ENCODE measurements at places on chromosomes 1 and 21.

DNA sequence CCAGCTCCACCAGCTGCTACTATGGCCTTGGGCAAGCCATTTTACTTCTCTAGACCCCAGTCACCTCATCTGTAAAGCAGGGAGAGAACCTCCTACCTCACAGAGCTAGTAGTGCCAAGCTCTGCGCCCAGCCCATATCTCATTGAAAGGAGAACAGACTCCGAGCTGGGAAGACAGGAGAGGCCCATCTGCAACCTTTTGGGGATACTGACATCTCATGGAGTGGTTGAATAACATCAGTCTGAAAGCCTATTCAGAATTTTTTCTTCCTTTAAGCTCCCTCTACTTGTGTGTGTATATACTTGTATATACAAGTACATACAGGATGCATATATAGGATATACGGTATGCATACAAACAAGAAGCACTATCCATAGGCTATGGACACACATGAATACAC, 279.5 kb upstream of the POU3F1 start:
- DNase-seq, result no peak

DNA sequence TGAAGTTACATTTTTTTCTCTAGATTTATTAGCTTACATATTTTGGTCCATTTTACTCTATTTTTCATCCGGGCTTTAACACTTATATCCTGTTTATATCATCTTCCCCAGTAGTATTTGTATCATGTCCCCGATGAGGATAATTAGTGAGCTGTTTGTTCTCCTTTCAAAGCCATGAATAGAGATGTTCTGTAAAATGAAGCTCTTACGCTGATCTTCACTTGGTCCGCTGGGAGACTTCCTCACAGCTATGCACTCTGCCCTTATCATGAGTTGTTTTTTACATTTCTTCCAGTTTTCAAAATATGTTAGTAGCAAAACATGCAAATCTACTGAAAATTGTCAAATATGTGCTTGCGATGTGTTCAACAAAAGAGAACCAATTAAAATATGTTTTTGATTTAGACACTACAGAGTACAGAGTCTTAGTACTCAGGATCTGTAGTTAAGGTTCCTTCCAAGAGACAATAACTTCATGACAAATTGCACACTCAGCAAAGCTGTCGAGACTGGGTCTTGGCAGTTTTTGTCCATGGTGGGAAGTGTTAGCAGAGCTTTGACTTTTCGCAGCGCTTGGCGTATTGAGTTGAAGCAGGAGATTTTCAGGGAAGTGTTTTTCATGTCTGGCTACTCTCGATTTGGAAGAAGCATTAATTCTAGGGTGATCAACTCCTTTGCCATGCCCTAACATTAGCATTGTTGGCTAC, 292.0 kb upstream of the ADAMTS5 start:
- DNase-seq, result no peak

GRCh38 chr1:22618056-22618455, 18.4 kb upstream of the C1QA start:
- no peak for DNase-seq

GRCh38 chr1:191760016-191760415, 398.2 kb upstream of the RGS18 start:
- DNase-seq, result no peak

DNA sequence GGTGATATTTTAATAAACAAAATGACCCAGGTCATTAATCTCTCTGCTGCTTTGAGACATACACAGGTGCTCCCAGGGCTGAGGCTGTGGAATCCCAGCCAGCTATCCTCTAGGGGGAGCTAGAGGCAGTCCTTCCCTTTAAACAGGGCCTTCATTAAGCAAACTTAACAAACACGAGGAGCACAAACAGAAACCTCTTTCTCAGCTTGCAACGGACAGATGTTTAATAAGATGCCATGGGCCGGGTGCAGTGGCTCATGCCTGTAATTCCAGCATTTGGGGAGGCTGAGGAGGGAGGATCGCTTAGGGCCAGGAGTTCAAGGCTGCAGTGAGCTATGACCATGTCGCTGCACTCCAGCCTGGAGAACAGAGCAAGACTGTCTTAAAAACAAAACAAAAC, 106.7 kb downstream of the HIVEP3 start:
- peak; percentile 78 for DNase-seq

- DNase-seq, result peak; percentile 64
Measured at GRCh38 chr1:223780318-223780717, 65.4 kb downstream of the TP53BP2 start.

DNA sequence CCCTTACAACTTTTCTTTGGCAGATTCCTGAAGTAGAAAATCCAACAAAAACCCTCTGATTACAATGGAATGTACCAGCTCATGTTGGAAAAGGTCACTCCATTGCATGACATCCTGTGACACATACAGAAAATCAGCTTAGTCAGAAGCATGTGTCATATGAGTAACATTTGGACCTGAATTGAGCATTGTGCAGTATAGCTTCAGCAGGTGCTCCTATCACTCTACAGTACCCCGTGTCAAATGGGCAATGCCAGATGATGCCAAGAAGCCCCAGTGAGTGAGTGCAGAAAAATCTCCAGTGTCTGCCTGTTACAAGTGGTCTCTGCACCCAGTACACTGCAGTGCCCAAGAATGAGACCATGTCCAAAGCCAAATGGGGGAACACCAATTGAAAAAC, 129.7 kb upstream of the RUNX1 start:
- no peak for DNase-seq

- DNase-seq, result no peak
Measured at GRCh38 chr1:220336391-220337031, 64.3 kb upstream of the RAB3GAP2 start.

- DNase-seq, result no peak
Measured at GRCh38 chr1:192010406-192010805, 147.9 kb upstream of the RGS18 start.

GRCh38 chr1:147738129-147738528, 22.3 kb downstream of the GJA5 start:
- no peak for DNase-seq

- DNase-seq, result no peak
Measured at GRCh38 chr1:19412654-19413053, 72.7 kb downstream of the CAPZB start.

DNA sequence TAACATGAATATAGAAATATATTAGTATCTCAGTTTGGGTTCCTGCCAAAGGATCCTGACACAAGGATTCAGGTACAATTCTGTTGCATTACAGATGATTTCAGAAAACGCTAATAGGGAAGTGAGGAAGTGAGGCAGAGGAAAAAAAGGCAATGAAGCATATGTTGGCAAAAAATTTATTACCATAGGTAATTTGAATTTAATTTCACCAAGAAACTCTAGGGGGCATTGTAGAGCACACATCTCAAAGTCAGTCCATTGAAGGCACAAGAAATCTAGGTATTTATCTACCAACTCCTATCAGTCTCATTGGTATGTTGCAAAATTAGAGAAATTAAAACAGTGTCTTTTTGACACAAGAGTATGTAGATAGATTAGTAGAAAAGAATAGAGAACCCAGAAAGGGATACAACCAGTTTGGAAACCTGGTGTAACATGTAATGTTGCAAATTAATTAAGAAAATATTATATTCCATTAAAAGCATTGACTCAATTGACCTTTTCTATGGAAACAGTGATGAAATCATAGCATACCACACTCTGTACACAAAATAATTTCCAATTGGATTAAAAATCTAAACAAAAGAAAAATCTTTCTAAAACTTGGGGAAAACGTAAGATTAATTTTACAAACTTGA, 104.9 kb upstream of the SNX7 start:
- peak; percentile 5 for DNase-seq

GRCh38 chr1:225851805-225852204, 30.4 kb downstream of the TMEM63A start:
- no peak for DNase-seq
